A549 treated with Hydrocortisone at 1 μM for 4 hours (cell line): ENCODE measurements at places on chromosomes 7 and 10. TPM values are rescaled to one million over a fixed set of nuclear protein-coding genes. Genes with fewer than 3 reads are reported as not detected.

GPR158 gene
- total RNA-seq: 0.05 to 0.07 TPM (median 0.05 TPM) in 5 replicates

KNDC1 gene
- 0.91 to 2.6 TPM (median 1.4 TPM) in 5 replicates for total RNA-seq

ANLN gene
- 54.1 to 94.9 TPM (median 67.6 TPM) in 5 replicates for total RNA-seq

ZNF862 gene
- total RNA-seq: 2.3 to 3.4 TPM (median 2.7 TPM) in 5 replicates

UNCX gene
- total RNA-seq: 0.05 to 0.08 TPM (median 0.07 TPM) in 3 of 5 replicates, not detected in the others

ENO4 gene
- total RNA-seq: 0.13 to 0.96 TPM (median 0.36 TPM) in 5 replicates

PLXNA4 gene
- total RNA-seq: 0.41 to 1.3 TPM (median 0.77 TPM) in 5 replicates

PDK4 gene
- 19.8 to 29.9 TPM (median 26.9 TPM) in 5 replicates for total RNA-seq

ADARB2 gene
- total RNA-seq: not detected in 5 replicates

LZTS2 gene
- total RNA-seq: 34.2 to 41.0 TPM (median 38.1 TPM) in 5 replicates

JAZF1 gene
- total RNA-seq: 4.8 to 6.5 TPM (median 6.3 TPM) in 5 replicates

ANKRD2 gene
- 5.6 to 8.9 TPM (median 7.3 TPM) in 5 replicates for total RNA-seq

TUBAL3 gene
- total RNA-seq: 0.17 to 0.23 TPM (median 0.22 TPM) in 5 replicates

IL6 gene
- total RNA-seq: 0.80 to 1.9 TPM (median 1.1 TPM) in 5 replicates

ACBD7 gene
- total RNA-seq: 0.97 to 1.4 TPM (median 1.1 TPM) in 5 replicates

TRIM50 gene
- total RNA-seq: not detected in 5 replicates

CYP3A4 gene
- total RNA-seq: 0.07 to 0.15 TPM in 2 of 5 replicates, not detected in the others

STAG3 gene
- 0.07 to 0.52 TPM (median 0.15 TPM) in 5 replicates for total RNA-seq

HDAC9 gene
- total RNA-seq: 0.09 to 0.25 TPM (median 0.14 TPM) in 5 replicates

CYP3A7 gene
- total RNA-seq: not detected in 5 replicates

ASB15 gene
- not detected in 5 replicates for total RNA-seq

RGR gene
- total RNA-seq: not detected in 5 replicates

ZNF467 gene
- total RNA-seq: 1.0 to 1.5 TPM (median 1.3 TPM) in 5 replicates

CD36 gene
- 0.10 to 0.43 TPM (median 0.19 TPM) in 4 of 5 replicates, not detected in the other for total RNA-seq

LIPK gene
- not detected in 5 replicates for total RNA-seq

TET1 gene
- total RNA-seq: 0.43 to 0.90 TPM (median 0.55 TPM) in 5 replicates

ZNF239 gene
- 1.7 to 2.7 TPM (median 2.4 TPM) in 5 replicates for total RNA-seq

GCK gene
- total RNA-seq: not detected in 5 replicates

CDK5 gene
- total RNA-seq: 29.7 to 32.8 TPM (median 32.5 TPM) in 5 replicates

CLDN12 gene
- total RNA-seq: 24.9 to 38.0 TPM (median 34.2 TPM) in 5 replicates

FAM25A gene
- 0.50 to 0.52 TPM in 2 of 5 replicates, not detected in the others for total RNA-seq

MBL2 gene
- total RNA-seq: not detected in 5 replicates

ELOVL3 gene
- total RNA-seq: 0.29 to 0.46 TPM (median 0.33 TPM) in 5 replicates

PNLIPRP3 gene
- 0.03 to 0.05 TPM in 2 of 5 replicates, not detected in the others for total RNA-seq

BICC1 gene
- total RNA-seq: 14.6 to 25.3 TPM (median 17.1 TPM) in 5 replicates

SPDYE5 gene
- total RNA-seq: not detected in 5 replicates

CTBP2 gene
- 100 to 129 TPM (median 119 TPM) in 5 replicates for total RNA-seq

DGKI gene
- 0.02 to 0.82 TPM (median 0.43 TPM) in 5 replicates for total RNA-seq

CLEC5A gene
- total RNA-seq: not detected in 5 replicates

MACC1 gene
- total RNA-seq: not detected in 5 replicates

CCDC172 gene
- total RNA-seq: not detected in 5 replicates

HOXA4 gene
- 1.4 to 2.3 TPM (median 1.7 TPM) in 5 replicates for total RNA-seq

INA gene
- 19.1 to 24.4 TPM (median 19.5 TPM) in 5 replicates for total RNA-seq

GPR85 gene
- not detected in 5 replicates for total RNA-seq

GAD2 gene
- not detected in 5 replicates for total RNA-seq
